Right atrium auricular region (tissue), 2 donors: ENCODE measurements at places on chromosomes 12 and 14. TPM values are rescaled to one million over a fixed set of nuclear protein-coding genes. Genes with fewer than 3 reads are reported as not detected.

GRCh38 chr14:69779088-69779487 lies 12.1 kb downstream of the SRSF5 start:
- DNase-seq: no peak
- H3K36me3 ChIP-seq: peaks cover 52% of the 10 kb centered on the region
- no peak overlapping the region for H3K27ac ChIP-seq

DNA sequence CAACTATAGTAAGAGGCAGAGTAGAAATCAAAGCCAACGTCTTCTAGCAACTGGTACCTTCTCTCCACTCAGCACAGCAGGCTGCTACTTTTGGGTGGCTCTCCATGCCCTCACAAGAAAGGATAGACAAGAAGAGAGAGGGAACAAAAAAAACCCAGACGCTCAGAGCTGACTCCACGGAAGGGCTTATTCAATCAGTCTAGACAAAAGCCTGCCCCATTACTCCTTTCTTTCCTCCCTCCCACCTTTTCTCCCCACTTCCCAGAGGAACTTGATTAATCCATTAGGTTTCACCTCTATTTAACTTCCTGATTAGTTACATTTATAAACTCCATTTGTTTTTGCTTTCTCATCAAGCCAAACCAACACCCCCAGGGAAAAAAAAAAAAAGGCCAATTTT lies 71.1 kb upstream of the CCDC60 start:
- H3K27ac ChIP-seq: no peak overlapping the region
- no peaks in the 10 kb centered on the region for H3K27me3 ChIP-seq
- H3K36me3 ChIP-seq: no peaks in the 10 kb centered on the region

Gene PMCH
- not detected for total RNA-seq

Gene KCNK10
- not detected for total RNA-seq

Gene CLEC4A
- not detected for total RNA-seq

DNA sequence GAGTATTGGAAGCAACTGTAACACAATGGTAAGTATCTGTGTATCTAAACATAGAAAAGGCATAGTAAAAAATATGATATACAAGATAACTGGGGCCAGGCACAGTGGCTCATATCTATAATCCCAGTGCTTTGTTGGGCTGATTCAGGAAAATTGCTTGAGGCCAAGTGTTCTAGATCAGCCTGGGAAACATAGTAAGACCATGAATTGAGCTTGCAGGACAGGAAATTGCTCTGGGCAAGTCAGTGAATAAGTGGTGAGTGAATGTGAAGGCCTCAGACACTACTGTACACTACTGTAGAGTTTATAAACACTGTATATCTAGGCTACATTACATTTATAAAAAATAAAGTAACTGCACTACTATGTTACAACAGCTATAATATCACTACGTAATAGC lies 75.2 kb downstream of the GPR135 start:
- no peaks in the 10 kb centered on the region for H3K27me3 ChIP-seq
- no peak overlapping the region for H3K27ac ChIP-seq
- H3K4me3 ChIP-seq: no peak overlapping the region
- H3K4me1 ChIP-seq: no peaks in the 10 kb centered on the region

- H3K36me3 ChIP-seq: peaks cover 15% of the 10 kb centered on the region
- no peaks in the 10 kb centered on the region for H3K4me1 ChIP-seq
- no peaks in the 10 kb centered on the region for H3K27me3 ChIP-seq
- no peak for DNase-seq
These were observed 85.3 kb upstream of the PAWR start for GRCh38 chr12:79776111-79776510.

- no peaks in the 10 kb centered on the region for H3K27me3 ChIP-seq
- H3K36me3 ChIP-seq: peaks cover 20% of the 10 kb centered on the region
- peaks cover 41% of the 10 kb centered on the region for H3K4me1 ChIP-seq
- H3K27ac ChIP-seq: peak overlapping the region; percentile 91
- H3K4me3 ChIP-seq: peak overlapping the region; percentile 82
These were observed 699 bp downstream of the MGAT2 start for GRCh38 chr14:49621114-49621881.

DNA sequence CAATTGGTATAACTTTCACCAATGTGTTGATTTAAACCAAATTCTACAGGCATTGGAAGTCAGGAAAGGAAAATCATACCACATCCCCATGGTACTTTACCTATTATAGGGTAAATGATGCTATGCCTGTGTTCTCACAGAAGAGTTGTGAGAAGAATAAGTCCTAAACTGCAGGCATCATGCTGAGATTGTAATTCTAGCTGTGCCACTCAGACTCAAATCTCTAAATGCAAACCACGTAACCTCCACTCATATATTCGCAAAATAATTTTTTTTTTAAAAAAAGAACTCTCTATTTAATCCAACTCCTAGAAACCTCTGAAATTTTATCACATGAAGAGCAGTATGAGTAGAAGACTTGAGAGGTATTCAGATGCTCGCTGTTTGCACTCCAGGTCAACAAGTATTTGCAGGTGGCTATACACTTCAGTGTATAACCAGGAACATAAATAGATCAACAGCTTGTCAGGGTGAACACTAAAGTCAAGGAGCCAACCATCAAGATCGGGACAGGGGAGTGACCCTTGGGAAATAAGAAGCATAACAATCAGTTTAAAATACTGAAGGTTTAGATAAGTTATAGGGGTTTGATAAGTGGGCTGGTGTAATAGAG lies 110.1 kb downstream of the SLC25A21 start:
- no peaks in the 10 kb centered on the region for H3K36me3 ChIP-seq
- DNase-seq: no peak
- no peak overlapping the region for H3K27ac ChIP-seq
- no peaks in the 10 kb centered on the region for H3K4me1 ChIP-seq

DNA sequence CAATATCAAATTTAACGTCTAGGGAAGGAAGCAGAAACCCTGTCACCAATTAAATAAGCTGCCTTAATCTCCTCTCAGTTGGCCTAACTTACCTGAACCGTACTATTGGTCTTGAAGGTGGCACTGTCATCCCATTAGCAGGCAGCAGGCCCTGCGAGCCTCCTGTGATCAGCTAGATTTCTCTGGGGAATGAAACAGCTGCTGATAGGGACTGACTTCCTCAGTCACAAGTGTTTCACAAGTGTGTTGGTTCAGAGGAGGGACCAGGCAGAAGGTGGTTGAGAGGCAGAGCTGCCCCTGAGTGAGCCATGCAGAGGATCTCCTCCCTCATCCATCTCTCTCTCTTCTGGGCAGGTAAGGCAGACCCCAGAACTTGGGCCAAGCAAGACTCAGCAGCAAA lies 166.8 kb downstream of the DAD1 start:
- H3K4me3 ChIP-seq: no peak overlapping the region
- DNase-seq: no peak
- no peaks in the 10 kb centered on the region for H3K4me1 ChIP-seq
- no peaks in the 10 kb centered on the region for H3K36me3 ChIP-seq
- H3K27ac ChIP-seq: no peak overlapping the region

DNA sequence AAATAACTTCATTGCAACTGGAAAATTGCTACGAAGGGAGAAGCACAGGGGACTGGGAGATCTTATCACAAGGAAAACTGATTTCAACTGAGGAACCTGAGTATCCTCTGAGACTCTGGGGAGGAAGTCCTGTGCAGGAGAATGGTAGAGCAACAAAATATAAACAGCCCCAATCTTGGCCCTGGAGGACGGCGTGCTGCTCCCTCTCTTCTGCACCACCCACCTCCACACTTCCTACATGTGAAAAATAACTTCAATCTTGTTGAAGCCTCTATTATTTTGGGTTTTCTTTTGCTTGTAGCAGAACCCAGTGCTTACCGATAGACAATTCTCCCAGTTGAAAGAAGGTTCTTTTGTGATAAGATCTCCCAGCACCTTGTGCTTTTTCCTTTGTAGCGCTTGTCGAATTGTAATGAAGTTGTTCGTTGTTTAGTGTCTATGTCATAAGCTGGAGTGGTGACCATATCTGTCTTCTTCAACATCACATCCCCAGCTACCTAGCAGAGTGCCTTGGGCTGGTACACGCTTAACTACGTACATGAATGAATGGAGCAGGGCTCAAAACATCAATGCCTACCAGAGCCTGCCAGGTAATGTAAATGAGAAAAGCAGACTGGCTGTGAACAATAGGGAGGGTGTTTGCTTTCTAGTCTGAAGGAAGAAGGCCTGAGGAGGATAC lies 2.8 kb upstream of the CD4 start:
- DNase-seq: no peak
- H3K4me3 ChIP-seq: no peak overlapping the region
- no peaks in the 10 kb centered on the region for H3K27me3 ChIP-seq
- no peaks in the 10 kb centered on the region for H3K4me1 ChIP-seq
- no peaks in the 10 kb centered on the region for H3K36me3 ChIP-seq

- no peaks in the 10 kb centered on the region for H3K36me3 ChIP-seq
- peaks cover 6% of the 10 kb centered on the region for H3K4me1 ChIP-seq
- no peak for DNase-seq
These were observed 90.3 kb downstream of the RFX4 start for GRCh38 chr12:106673141-106673540.

Gene PTGR2
- total RNA-seq: 15.9 TPM

Gene AKAP3
- total RNA-seq: 0.79 TPM

- no peaks in the 10 kb centered on the region for H3K4me1 ChIP-seq
- H3K27ac ChIP-seq: no peak overlapping the region
- no peak overlapping the region for H3K4me3 ChIP-seq
- H3K36me3 ChIP-seq: no peaks in the 10 kb centered on the region
These were observed 260.9 kb upstream of the USP15 start for GRCh38 chr12:61999311-61999710.

GRCh38 chr12:49375406-49375805 lies 8.1 kb downstream of the SPATS2 start:
- H3K27ac ChIP-seq: no peak overlapping the region
- H3K36me3 ChIP-seq: no peaks in the 10 kb centered on the region
- no peak overlapping the region for H3K4me3 ChIP-seq

Gene HOXC9
- total RNA-seq: not detected

DNA sequence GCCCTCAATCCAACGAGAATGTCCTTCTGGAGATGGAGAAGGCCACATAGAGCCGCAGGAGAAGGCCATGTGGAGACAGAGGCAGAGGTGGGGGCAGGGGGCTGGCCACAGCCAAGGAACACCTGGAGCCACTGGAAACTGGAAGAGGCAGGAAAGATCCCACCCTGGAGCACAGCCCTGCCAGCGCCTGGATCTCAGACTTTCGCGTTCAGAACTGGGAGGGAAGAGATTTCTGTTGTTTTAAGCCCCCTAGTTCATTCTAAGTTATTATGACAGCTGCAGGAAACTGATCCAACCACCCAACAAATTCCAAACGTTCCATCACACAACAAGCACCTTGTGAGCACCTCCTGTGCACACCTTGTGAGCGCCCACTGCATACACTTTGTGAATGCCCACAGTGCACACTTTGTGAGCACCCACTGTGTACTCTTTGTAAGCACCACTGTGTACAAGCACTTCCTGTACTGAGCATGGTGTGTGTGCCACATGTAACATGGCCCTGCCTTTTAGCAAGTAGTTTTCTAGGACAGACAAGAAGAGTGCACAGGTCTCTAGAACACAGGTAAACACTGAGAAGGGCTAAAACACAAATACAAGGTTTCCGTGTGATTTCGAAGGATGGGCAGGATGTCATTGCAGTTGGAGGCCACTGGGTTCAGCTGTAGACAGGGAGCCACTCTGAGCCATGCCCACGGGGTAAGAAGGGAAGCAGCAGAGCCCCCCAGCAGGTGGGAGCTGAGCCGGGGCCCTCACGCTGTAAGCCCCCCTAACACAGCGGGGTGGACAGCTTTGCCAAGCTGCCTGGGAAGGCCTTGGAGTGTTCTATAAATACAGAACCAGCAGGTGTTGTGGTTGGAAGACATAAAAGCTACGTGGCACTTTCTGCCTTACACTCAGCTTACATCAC lies 15.4 kb downstream of the RIMBP2 start:
- H3K4me1 ChIP-seq: no peaks in the 10 kb centered on the region
- no peaks in the 10 kb centered on the region for H3K27me3 ChIP-seq
- no peak for DNase-seq

DNA sequence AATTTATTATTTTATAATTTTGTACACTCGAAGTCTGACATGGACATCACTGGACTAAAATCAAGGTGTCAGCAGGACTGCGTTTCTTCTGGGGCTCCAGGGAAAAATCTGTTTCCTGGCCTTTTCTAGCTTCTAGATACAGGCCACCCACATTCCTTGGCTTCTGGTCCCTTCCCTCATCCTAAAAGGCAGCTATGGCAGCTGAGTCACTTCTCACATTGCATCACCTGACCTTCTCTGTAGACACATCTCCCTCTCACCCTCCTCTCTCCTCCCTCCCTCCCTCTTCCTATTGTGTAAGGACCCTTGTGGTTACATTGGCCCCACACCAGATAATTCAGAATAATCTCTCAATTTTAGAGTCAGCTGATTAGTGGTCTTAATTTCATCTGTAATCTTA lies 92.4 kb downstream of the RPS6KA5 start:
- H3K4me3 ChIP-seq: no peak overlapping the region
- H3K36me3 ChIP-seq: no peaks in the 10 kb centered on the region
- DNase-seq: no peak

DNA sequence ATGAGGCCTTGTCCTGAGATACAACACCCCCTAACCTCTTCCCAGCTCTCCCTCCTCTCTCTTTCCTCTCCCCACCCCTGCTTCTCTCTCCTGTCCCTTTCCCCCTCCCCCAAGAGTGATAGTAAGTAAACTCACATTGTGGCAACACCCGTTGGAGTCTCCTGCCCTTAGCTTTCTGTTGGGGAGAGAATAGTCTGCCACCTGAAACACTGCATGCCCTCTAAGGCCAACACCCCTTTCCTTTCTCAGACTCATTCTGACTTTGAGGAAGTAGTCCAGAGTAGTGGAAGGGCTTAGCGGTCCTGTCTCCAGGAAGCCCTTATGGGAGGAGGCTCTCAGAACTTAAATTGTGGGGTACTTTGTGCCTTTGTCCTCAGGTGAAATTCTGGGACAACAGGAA lies 95.2 kb downstream of the PRKCH start:
- H3K36me3 ChIP-seq: no peaks in the 10 kb centered on the region
- DNase-seq: no peak

Gene KCNC2
- not detected for total RNA-seq

Gene FAM222A
- 32.4 TPM for total RNA-seq

Gene A2M
- total RNA-seq: 683 TPM

- no peaks in the 10 kb centered on the region for H3K27me3 ChIP-seq
- H3K4me3 ChIP-seq: peak overlapping the region; percentile 46
- no peak for DNase-seq
- H3K4me1 ChIP-seq: peaks cover 29% of the 10 kb centered on the region
- no peaks in the 10 kb centered on the region for H3K36me3 ChIP-seq
- no peak overlapping the region for H3K27ac ChIP-seq
These were observed 553 bp downstream of the TRIM9 start for GRCh38 chr14:51094282-51094821.

Gene VRTN
- not detected for total RNA-seq

DNA sequence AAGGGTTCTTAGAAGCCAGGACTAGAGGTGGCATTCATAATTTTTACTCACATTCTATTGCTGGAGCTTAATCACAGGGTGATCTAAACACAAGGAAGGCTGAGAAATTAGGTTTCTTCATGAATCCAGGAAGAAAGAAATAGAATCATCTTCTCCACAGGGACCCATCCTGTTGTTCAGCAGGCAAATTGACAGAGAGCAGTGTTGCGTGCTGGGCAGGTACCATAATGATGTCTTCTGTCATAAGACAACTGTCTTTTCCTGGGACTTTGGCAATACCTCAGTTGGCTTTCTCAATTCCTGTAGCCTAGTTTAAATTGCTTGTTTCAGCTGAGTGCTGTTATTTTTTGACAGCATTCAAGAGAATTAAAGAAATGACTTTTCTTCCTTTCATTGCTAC lies 468.0 kb upstream of the SYT1 start:
- no peak for DNase-seq
- H3K27ac ChIP-seq: no peak overlapping the region
- H3K36me3 ChIP-seq: no peaks in the 10 kb centered on the region
- H3K4me1 ChIP-seq: no peaks in the 10 kb centered on the region
- no peak overlapping the region for H3K4me3 ChIP-seq

GRCh38 chr12:77113971-77114370 lies 48.6 kb upstream of the E2F7 start:
- no peaks in the 10 kb centered on the region for H3K27me3 ChIP-seq
- no peak overlapping the region for H3K4me3 ChIP-seq
- H3K36me3 ChIP-seq: no peaks in the 10 kb centered on the region
- H3K27ac ChIP-seq: no peak overlapping the region
- no peak for DNase-seq
